ENCODE measurements at places on chromosomes 3 and 15.
A peak's percentile ranks its signal among the peaks of the same experiment; 100 is the strongest.

DNA sequence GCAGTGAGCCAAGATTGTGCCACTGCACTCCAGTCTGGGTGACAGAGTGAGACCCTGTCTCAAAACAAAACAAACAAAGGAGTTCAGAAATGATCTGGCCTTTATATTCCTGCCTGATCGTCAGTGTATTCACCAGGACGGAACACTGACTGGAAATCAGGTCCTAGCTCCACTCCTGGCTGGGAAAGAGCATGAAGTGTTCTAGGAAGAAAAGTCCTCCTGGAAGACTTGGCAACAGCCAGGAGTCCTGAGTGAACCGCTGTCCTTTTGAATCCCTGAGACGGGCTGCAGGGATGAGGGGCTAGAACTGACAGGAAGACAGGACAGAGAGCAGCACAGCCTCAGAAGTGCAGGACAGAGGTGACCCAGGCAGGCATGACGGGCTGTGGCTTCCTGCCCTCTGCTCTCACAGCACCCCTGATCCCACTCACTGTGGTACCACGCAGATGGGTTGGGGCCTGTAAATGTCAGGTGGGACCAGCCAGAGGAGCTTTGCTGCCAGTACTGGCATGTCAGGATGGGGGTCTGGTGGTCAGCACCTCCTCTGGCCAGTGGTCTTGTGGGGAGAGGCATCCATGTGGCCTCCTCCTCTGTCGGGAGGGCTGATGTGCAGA lies 23.5 kb downstream of the FAN1 start:
- DNase-seq: no peak

DNA sequence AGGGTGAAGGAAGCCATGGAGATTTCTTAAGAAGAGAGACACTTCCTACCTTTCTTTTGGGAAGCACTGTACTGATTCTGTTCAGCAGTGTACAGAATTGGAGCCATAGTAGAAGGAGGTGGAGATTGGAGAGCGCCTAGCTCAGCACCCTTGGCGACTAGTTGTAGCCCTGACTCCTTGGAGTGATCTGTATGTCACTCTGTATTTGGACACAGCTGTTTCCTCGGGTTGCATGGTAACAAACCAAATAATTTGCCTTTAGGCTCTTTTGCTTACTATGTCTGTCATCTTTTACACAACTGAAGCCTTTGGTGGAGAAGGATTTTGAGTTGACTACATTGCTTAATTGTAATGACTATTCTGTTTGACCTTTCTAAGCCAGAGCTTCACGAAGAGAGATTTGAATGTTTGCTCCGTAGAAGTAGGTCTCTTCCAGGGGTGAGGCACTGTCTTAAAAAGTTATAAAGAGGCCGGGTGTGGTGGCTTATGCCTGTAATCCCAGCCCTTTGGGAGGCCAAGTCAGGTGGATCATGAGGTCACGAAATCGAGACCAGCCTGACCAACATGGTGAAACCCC lies 77.1 kb downstream of the AKAP13 start:
- no peak for DNase-seq

GRCh38 chr3:134752761-134753461 lies 42.1 kb upstream of the EPHB1 start:
- DNase-seq: no peak

DNA sequence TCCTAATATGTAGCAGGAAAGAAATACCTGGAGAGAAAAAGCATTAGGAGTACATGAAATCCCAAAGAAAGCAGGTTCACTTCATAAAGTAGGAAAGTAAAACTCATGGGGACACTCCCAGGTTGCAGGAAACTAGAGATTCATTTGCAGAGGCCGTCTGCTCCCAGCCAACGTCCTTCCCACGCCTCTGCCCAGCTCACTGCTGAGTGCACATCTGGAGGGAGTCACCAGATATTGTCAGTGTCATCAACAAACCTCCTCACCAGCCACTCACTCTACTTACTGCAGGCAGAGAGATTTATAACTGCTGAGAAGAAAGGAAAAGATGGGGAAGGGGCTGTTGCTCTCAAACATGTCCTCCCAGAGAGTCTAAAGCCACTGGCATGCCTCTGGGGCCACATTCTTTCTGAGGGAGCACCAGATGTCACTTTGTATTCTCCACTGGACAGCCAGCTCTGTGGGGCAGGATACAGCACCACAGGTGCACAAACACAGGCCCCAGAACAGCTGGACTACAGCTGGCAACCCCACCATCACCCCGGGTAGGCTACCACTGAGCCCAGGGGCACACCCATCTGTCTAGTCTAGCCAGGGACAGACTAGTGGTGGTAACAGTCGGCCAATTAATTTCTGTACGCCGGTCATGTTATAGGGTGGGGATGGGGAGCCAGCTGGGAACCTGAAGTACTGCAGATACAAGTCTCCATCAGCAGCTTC lies 64.5 kb downstream of the NPTN start:
- no peak for DNase-seq

DNA sequence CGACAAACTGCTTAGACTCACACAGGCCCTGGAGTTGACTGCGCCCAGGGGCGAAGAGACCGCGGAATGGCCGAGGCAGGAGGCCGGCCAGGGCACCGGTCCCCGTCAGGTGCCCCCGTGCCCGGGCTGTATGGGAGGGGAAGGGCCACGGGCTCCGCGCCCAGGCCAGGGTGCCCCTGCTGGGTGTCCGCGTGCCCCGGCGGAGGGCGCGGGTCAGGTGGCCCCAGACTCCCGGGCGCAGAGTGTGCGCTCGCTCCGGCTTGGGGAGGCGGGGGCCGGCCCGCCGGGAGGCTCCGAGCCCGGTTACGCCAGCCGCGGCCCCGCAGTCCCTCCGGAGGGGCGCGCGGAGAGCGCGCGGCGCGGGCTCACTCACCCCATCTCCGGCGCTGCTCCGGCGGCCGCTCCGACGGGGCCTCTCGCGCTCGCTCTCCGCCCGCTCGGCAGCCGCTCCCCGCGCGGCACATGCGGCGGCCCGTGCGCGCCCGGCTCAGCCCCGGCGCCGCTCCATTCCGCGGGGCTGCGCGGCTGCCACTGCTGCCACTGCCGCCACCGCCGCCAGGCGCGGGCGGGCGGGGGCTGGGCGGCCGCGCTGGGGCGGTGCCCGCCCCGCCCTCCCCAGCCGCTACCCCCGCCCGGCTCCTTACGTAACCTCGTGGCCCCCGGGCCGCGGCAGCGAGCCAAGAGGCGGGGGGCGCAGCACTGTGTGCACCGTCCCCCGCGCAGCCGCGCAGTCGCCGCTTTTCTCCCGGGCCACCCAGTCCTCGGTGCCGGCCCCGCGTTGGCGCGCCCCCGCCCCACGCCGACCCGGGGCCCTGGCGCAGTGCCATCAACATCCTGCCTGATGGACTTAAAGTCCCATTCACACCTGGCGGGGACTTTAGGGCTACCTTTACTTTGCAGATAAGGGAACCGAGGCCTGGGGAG lies at the start of gene HOMER2:
Gene HOMER2 (minus strand): TSS at position 563 of the 924 bp plus-strand sequence. CDS start 185 bp downstream, at position 378.
- DNase-seq: no peak

- DNase-seq: no peak
Measured at GRCh38 chr15:59814409-59814808, 125.3 kb upstream of the BNIP2 start.

- no peak for DNase-seq
Measured at GRCh38 chr15:29938361-29939335, 116.4 kb upstream of the TJP1 start.

- DNase-seq: peak; percentile 64
Measured at GRCh38 chr3:18423401-18424212, 1.5 kb downstream of the SATB1 start.

- no peak for DNase-seq
Measured at GRCh38 chr15:27824841-27825422, 274.2 kb downstream of the OCA2 start.

DNA sequence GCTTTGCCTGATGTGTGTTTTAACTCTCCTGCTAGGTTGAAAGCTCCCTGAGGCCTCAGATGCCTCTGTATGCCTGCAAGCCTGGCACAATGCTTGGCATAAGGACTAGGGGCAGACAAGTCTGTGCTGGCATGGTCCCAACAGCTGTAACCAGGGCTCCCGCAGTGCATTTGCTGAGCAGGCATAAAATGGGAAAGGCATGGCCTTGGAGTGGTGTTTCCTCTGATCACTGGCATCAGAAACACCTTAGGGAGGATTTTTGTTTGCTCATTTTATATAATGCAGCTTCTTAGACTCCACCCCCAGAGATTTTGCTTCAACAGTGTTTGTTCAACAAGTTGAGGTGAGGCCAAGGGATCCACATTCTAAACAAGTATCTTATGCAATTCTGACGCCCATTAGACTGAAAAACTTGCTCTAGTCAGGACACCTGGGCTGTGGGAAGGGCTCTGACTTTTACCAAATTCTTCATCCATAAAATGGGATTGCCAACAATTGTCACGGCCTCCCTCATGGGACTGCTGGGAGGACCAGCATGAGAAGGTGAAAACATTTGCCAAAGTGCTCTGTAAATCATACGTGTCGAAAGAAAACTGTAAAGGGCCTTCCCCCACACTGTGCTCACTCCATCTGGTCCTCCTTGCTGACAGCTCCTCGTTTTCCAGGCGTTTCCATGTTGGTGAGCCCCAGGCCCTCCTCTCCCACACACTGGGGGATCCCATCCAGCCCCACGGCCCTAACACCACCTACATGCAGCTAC lies 43.1 kb downstream of the STARD5 start:
- no peak for DNase-seq

- DNase-seq: no peak
Measured at GRCh38 chr3:122987736-122988319, 39.7 kb downstream of the SEMA5B start.

GRCh38 chr3:177440456-177441104 lies 243.3 kb upstream of the TBL1XR1 start:
- DNase-seq: no peak

DNA sequence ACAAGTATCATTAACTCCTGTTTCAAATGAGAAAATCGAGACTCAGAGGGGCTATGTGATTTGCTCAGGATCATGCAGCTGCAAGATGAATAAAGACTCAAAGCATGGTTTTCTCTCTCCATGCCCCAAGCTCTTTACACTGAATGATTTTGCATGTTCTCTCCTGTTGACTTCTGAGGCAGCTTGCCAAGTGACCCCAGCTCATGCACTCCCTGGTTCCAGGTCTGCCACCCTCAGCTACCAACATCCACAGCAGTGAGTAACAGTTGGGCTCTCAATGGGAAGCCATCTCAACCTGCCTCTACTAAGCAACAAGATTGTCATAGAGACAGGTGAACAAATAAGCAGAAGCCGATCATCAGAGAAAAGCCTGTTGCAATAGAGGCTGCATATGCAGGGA lies 116.9 kb upstream of the GADL1 start:
- DNase-seq: no peak

- DNase-seq: peak; percentile 40
Measured at GRCh38 chr15:25410649-25411048, 28.2 kb downstream of the UBE3A start.

- no peak for DNase-seq
Measured at GRCh38 chr15:58444056-58444455, 12.3 kb downstream of the LIPC start.

GRCh38 chr15:75840659-75841058 lies 2.6 kb upstream of the UBE2Q2 start:
- DNase-seq: peak; percentile 82

- DNase-seq: no peak
Measured at GRCh38 chr3:156808025-156808424, 18.1 kb upstream of the LEKR1 start.

- peak; percentile 27 for DNase-seq
Measured at GRCh38 chr15:78204351-78205309, 29.7 kb downstream of the ACSBG1 start.

DNA sequence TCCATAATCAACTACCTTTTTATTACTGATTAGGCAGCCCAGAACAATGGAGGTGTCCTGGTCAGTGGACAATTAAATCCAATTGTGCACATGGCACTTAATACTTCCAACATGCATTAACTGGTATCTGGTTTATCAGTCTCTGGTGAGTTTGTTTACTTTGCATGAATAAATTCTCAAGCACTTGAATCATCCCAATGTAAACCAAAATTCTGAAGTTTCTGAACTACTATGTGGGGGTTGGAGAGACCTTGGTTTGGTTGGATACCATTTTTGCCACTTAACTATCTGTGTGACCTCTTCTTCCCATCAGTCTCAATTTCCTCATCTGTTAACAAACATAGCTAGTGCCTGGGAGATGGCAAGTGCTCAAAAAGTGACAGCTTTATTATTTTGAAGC lies 70.5 kb upstream of the MAP4 start:
- DNase-seq: peak; percentile 44

- peak; percentile 30 for DNase-seq
Measured at GRCh38 chr3:183074261-183074660, 25.0 kb downstream of the MCCC1 start.

GRCh38 chr3:154085071-154085470 lies 36.1 kb upstream of the ARHGEF26 start:
- DNase-seq: no peak

- DNase-seq: no peak
Measured at GRCh38 chr3:107633327-107634098, 110.8 kb downstream of the BBX start.

DNA sequence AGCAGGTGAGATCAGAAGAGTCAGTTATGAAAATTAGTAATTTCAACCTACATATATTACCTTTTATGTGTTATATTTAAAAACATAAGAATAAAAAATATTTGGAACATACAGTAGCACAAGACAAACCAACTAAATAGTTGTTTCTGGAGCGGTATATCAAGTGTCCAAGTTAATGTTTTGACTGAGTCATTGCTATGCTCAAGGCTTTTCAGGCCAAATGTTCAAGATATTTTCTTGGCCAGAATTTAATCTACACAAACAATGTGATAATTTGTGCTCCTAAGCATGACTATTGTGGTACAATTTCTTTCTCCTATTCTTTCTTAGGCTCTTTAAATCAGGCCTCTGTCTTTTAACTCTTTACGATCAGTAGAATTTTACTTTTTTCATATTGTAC lies 412.4 kb downstream of the RAP2B start:
- DNase-seq: peak; percentile 28

GRCh38 chr3:124178531-124178930 lies 186.6 kb upstream of the ROPN1 start:
- DNase-seq: no peak

DNA sequence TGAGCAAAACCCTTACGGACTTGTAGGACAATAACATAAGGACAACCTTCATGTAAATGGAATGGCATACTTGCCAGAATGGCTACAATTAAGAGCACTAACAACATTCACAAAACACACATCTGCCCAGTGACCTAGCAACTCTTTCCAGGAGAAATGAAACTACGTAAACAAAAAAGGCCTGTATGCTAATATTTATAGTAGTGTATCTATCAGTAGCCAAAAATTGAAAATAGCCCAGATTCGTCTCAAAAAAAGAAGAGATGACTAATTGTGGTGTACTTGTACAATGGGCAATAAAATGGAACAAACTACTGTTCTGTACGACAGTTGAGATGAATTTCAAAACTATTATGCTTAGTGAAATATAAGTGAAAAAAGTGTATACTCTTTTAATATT lies 38.4 kb downstream of the CMC1 start:
- DNase-seq: no peak

DNA sequence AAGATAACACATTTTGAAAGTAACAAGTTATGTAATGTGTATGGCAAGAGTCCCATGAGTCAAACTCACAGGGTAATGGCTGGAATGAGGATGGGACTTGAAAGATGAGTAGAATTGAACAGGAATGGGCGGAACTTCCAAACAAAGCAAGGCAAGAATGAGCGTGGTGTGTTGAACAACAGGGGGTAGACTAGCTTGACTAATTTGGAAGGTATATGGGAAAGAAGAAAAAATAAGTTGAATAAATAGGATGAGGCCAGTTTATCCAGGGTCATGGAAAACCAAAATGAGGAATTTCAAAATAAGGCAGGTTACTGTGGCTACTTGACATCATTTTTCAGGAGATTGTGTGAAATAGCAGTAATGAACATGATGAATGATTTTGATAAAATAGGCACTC lies 2.5 kb upstream of the DPH6 start:
- DNase-seq: no peak

Measured in fibroblast of pulmonary artery (primary cell).